Naive thymus-derived CD4-positive, alpha-beta T cell (primary cell): ENCODE measurements at places on chromosomes 12 and 14. TPM values are rescaled to one million over a fixed set of nuclear protein-coding genes. Genes with fewer than 3 reads are reported as not detected.

B4GALNT1 gene
- 1.4 TPM in 2 replicates for total RNA-seq

PSME2 gene
- total RNA-seq, result 120 TPM

DCN gene
- not detected in 2 replicates for total RNA-seq

GPR33 gene
- total RNA-seq, result not detected

TMCC3 gene
- total RNA-seq, result 0.08 TPM

DNA sequence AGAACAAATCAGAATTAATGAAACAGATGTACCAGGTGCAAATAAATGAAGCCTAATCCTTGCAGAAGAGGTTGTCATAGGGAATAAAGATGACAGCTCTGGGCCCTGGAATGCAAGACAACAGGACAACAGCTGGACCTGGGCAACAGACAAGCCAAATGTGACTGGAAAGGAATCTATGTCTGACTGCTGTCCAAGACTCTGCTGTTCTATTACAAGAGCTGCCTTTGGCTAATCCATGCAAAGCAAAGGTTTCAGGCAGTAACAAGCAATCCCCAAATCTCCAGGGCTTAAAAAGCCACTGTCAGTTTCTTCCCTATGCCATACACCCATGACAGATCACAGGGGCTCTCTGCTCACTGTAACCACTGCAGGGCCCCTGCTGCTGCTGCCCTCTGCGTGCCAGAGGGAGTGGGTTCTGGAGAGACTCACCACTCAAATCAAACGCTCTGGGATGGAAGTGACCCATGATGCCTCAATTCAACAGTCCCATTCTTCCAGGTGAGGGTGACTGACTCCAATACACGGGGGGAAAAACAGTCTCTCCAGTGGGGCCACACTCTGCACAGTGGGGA is 218.9 kb upstream of the SFSWAP start:
- no peak for DNase-seq

GRCh38 chr14:93068711-93069110 is 47.0 kb downstream of the ITPK1 start:
- DNase-seq, result no peak

DNA sequence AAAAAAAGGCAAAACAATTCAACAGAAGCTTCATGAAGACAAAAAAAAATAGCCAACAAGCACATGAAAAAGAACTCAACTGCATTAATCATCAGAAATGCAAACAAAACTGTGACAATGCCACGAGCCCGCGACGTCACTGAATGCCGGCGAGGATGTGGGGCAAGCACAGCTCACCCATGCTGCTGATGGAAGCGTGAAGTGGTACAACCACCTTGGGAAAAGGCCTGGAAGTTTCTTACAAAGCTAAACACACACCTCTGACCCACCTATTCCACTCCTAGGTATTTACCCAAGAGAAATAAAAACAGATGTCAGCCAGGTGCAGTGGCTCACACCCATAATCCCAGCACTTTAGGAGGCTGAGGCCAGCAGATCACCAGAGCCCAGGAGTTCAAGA is 10.5 kb downstream of the BTBD6 start:
- no peak for DNase-seq

- DNase-seq, result no peak
These were observed 63.9 kb downstream of the TESC start for GRCh38 chr12:117035287-117035686.

GRCh38 chr12:88448337-88448915 is 131.8 kb downstream of the KITLG start:
- DNase-seq, result no peak

DNA sequence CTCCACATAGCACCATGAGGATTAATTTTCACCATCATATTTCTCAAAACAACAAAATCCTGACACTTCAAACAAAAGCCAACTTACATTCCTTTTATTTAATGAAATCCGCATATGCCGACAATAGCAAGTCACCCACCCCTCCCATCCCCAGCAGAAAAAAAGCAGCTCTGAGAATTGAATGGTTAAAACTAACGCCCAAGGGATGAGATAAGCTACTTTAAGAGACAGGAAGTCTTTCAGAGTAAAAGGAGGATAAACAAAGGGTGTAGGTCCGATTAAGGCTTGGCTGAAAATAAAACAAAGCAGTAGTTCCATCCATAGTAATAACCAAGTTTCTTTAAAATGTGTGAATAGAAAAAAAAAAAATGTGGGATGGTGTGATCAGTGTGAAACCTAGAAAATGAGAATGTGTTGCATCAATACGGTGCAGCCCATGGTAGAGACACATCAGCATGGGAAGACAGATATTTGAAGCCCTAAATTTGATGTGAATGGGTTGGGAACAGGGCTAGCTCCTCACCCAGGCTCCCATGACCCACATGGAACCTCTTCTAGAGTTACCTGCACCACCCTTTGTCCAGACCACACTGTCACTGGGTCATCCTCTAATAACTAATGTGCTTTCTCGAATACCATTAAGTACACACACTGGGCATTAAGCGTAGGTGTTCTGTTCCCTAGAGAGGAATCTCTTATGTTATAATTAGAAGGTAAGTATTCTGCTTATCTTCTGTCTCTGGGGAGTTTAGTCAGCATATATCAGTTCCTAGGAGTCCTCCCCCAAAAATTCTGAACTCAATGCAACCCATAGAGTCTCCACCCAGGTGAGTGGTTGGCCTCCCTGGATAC is 31.7 kb downstream of the RTRAF start:
- no peak for DNase-seq

DNA sequence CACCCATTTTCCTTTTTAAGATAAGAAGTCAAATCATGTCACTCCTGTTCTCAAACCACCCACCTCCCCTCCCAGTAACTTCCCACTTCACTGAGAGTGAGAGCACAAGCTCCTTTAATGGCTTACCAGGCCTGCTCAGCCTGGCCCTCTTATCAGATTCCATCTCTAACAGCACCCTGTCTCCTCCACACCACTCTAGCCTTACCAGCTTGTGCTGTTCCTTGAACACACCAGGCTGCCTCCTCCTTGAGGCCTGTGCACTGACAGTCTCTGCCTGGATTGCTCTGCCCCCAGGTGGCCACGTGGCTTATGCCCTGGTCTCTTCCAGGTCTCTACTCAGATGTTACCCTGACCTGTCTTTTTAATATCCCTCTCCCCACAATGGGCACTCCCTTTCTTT is 40.1 kb upstream of the EVL start:
- peak; percentile 17 for DNase-seq

GRCh38 chr14:86055512-86056075 is 525.6 kb downstream of the FLRT2 start:
- no peak for DNase-seq

GRCh38 chr14:92520102-92521057 is 6.8 kb downstream of the RIN3 start:
- no peak for DNase-seq

- no peak for DNase-seq
These were observed 473.1 kb downstream of the VRK1 start for GRCh38 chr14:97270308-97270707.

DNA sequence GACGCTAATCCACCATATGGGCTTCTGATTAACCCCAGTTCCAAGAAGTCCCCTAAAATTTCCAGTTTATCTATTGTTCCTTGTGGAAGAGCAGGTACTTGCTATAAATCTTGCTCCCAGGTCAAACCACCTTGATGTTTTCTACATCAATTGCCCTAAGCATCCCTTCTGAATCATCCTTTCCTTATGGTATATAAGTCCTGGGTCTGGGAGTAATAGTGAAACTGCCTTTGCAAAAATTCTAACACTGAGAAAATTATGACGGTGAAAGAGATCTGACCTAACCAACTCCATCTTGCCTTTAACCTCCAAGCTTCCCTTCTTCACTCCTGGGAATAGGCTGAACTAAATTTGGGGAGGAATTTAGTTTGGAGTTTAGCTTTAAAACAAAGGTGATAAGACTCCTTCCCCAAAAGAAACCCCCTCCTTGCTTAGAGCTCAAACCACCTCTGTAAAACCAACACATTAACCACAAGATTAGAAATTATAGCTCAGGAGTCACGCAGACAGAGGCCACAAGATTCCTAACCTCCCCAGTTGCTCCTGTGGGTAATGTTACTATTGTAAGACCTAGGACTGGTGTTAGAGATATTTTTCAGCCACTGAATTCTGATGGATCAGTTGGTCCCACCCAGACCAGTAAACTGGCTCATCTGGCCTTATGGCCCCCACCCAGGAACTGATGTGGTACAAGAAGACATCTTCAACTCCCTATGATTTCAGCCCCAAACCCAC is 33.8 kb upstream of the DTX1 start:
- no peak for DNase-seq

DNA sequence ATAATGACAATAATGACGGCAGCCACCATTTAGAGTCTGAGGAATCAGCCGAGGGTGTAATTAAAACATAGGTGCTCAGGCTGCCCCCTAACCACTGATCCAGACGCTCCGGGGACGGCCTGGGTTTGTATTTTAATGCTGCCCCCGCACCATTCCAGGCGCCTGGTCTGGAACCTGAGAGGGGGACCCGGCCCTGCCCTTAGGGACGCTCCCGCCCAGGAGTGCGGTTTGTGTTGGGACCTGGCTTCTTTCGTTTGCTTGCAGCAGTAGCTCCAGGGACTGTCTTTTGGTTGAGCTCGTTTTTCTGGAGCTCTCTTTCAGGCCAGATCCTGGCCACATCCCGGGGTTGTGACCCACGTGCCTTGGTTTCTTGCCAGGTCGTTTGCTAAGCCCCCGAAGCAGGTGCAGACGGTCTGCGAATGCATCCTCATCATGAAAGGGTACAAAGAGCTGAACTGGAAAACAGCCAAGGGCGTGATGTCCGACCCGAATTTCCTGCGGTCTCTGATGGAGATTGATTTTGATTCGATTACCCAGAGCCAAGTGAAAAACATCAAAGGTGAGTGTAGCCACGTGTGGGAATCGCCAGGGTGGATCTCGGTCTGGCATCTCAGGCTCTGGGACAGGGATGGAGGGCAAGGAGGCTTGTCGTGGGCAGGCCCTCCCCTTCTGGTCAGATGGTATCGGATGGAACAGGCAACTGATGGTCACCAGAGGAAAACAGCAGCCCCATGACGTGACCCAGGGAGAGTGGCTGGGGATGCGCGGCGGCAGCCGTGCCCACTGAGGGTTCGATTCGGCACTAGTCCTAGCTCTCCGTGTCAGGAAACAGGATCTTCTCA is 63.5 kb downstream of the CCDC92 start:
- no peak for DNase-seq

DNA sequence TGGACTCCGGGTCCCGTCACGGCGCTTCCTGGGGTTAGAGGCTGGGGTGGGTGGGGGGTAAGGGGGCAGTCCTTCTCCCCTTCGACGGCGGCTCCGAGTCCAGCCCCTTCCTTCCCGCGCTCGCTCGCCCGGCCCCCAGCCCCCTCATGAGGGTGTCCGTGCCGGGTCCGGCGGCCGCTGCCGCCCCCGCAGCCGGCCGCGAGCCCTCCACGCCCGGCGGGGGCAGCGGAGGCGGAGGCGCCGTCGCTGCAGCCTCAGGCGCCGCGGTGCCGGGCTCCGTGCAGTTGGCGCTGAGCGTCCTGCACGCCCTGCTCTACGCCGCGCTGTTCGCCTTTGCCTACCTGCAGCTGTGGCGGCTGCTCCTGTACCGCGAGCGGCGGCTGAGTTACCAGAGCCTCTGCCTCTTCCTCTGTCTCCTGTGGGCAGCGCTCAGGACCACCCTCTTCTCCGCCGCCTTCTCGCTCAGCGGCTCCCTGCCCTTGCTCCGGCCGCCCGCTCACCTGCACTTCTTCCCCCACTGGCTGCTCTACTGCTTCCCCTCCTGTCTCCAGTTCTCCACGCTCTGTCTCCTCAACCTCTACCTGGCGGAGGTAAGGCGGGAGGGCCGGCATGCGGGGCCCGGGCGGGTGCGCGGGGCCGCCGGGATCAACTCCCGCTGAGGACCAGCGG is 500 bp downstream of the GPR137C start:
- DNase-seq, result peak; percentile 52

GRCh38 chr14:66036547-66036946 is 449.6 kb upstream of the CCDC196 start:
- DNase-seq, result no peak

DNA sequence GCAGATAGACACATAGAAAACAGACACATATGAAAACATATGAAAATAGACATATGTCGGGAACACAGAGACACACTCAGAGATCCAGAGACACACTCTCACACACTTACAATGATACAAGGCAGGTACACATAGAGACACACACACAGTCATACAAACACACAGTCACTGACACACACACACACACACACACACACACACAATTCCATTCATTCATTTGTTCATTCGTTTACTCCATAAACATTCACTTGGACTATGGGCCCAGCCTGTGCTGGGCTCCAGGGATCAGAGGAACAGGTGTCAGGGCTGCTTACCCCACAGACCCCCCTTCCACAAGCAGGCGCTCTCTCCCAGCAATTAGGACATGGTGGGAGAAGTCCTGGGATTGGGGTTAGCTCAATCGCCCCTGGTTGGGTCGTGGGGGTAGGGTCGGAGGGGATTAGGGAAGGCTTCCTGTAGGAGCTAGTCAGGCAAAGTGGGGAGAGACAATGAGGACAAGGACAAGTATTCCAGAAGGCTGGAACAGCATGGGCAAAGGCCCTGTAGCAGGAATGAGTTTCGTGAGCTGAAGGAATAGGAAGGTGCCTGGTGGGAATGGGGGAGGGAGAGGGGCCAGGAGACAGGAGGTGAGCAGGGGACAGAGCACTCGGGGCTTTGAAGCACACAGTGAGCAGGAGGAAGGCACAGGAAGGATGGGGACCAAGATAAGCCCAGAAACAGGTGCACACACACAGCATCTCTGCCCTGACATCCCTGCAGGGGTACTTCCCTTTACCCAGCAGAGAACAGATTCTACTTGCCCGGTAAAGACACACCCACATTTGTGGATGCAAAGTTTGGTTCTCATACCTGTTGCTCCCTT is 6.5 kb downstream of the RASAL1 start:
- DNase-seq, result no peak

DNA sequence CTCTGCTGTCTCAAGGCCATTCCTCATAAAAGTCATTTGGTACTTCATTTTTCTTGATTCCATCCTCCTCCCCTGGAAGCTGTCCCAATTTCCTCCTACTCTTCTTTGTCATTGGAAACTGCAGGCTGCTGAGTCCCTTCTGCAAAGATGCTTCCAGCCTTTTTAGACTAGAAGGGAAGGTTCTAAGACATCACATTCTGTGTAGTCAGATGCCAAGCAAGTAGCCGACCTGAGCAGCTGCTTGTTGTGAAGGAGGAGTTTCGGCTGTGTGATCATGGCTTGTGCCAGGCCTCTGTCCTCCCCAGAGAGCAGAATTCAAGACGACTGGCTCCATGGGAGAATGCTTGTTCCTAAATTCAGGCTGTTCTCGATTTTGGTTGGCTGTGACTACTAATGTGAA is 8.7 kb downstream of the RFC5 start:
- DNase-seq, result no peak

DNA sequence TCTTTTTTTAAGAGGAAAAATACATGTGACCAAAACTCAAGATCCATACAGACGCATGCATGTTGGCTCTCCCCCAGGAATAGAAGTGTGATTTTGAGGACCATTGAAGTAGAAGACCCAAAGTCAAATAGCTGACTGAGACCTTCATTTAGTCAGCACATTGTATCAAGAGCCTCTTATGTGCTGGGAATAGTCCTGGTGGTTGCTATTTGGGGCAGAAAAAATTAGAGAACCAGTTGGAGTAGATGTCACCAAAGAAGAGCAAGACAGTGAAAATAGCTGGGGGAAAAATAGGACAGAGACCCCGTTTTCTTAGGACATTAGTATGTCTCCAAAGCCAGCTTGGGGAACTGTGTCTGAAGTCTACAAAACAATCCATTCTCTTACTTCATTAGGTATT is 93.6 kb downstream of the PELI2 start:
- DNase-seq, result no peak

GRCh38 chr14:80005561-80005960 is 205.7 kb downstream of the DIO2 start:
- no peak for DNase-seq
